ENCODE measurements at places on chromosomes 12 and 14.

GRCh38 chr12:129103231-129103630, 250.0 kb downstream of the GLT1D1 start:
- DNase-seq = no peak

DNA sequence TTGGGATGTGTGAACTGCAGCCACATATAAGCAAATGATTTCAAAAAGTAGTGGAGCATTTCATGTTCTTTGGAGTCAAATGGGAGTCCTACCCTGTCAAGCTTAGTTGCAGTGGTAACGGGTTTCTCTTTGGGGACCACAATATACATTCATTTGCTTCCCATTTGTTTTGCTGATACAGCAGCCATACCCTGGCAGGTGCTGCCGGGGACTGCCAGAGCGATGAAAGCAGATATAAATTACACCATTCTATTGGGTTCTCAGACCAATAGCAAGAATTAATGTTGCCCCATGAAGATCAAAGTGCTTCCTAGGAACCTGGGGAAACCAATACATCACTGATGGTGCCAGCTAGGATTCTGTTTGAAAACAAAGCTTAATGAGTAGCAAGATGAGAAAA, 1621.5 kb upstream of the FLRT2 start:
- no peak for DNase-seq

DNA sequence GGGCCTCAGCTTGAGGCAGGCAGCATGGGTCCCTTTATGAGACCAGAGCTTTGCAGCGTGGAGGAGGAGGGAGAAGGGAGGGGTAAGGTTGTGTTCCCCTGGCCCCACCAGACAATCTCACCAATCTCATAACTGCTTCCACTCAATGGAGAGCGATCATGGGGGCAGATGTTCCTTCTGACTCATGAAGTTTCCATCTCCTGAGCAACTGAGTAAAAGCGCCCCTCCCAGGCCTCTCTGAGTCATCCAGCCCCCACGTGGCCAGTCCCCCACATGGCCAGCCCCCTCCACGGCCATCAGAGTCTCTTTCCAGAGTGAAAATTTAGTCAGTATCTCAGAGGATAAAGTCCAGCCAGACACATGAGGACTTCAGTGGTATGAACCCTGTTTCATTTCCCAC, 39.2 kb upstream of the PLXNC1 start:
- DNase-seq = no peak

DNA sequence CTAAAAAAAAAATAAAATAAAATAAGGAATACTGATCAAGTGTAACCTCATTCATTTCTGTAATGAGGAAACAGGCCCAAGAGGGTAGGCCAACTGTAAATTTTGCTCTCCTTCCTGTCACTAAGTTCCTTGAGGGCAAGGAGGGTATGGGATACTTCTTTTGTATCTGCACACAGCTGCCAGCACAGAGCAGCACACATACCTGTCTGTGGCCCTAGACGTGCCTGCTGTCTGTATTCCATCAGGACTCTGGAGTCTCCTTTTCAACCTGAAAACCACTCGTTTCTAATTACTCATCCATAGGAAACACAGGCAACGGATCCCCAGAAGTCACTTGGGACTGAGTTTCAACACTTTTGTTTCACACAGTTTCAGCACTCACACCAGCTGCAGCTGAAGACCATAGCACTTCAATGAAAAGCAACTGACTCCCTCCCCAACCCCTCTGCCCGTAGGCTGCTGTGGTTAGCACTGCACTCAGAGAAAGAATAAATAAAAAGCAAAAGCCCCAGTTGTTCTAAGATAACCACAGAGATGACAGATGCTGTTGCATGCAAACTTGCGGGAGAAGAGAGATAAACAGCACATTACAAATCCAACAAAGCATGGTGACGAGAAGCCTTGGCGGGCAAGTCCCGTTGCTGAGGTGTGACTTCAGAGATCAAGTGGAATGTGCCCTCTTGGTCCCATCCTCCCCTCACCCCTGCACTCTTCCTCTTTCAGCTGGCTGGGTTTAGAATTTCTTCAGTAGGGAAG, 24.9 kb downstream of the CRACR2A start:
- no peak for DNase-seq

DNA sequence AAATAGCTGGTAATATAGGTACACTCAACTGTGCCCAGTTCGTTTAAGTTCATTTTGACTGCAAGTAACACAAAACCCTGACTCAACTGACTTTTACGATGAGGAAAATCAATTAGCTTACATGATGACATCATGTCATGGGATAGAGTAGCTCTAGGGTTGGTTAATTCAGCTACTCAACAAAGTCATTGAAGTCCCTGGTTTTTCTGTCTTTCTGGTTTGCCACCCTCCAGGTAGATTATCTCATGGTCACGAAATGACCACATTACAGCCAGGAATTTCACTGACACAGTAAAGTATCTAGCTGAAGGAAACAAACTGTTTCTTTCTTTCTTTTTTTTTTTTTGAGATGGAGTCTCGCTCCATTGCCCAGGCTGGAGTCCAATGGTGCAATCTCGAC, 68.5 kb upstream of the FUT8 start:
- DNase-seq = no peak
